ENCODE measurements at places on chromosomes 3 and 15.

- no peak for DNase-seq
These were observed 55.4 kb downstream of the SLC12A8 start for GRCh38 chr3:125157183-125157582.

GRCh38 chr3:148102156-148102555 lies 595.5 kb upstream of the AGTR1 start:
- no peak for DNase-seq

- no peak for DNase-seq
These were observed 141.1 kb downstream of the DOCK3 start for GRCh38 chr3:50815844-50816243.

GRCh38 chr15:36506733-36507356 lies 72.6 kb upstream of the CDIN1 start:
- DNase-seq = no peak

DNA sequence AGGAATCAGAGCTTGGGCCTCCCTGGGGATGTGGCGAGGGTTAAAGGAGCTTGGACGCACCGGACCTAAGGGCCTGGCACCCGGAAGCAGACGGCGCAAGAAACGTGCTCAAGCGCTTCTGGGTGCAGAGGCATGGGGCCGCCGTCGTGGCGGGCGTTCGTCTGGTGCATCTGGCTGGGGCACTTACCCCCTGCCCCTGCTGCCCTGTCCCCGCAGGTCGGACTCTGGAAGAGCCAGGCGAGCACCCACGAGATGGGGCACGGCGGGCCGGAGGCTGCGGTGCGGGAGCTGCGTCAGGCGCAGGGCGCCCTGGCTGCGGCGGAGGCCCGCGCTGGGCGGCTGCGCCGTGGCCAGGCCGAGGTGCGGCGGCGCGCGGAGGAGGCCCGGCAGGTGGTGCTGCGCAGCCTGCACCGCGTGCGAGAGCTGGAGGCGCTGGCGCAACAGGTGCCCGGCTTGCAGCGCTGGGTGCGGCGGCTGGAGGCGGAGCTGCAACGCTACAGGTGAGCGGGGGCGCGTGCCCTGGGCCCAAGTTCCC lies 2.5 kb downstream of the EFCC1 start:
- DNase-seq = no peak

- DNase-seq = no peak
These were observed 60.4 kb downstream of the KBTBD12 start for GRCh38 chr3:127975153-127976029.

DNA sequence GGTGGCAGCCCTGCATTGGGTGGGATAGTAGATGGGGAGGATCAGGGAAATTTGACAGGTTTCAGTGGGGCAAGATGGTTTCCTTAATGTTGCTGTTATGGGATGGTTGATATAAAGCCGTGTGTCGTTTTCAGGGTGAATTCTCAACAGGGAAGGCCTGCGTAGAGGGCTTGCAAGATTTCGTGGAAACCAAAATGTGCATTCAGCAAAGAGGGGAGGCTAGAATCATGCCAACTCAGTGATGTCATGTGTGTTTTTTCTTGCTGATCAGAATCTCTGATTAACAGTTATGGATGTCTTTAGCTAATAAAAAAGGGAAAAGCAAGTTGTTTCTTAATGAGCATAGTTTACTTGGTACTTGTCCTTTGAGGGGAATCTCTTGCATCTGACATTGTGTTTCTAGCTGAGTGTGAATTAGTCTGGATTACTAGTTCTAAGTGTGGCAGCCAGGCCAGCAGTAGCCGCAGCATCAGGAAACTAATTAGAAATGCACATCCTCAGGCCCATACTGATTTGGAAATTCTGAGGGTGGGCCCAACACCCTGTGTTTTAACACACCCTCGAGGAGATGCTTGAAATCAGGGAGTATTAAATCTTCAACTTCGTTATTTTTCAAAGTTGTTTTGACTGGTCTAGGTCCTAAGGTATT lies 24.8 kb downstream of the MRAS start:
- DNase-seq = no peak

GRCh38 chr3:97970956-97971620 lies 1.1 kb downstream of the RIOX2 start:
- DNase-seq = no peak

- no peak for DNase-seq
These were observed 176.0 kb upstream of the SLC24A5 start for GRCh38 chr15:47944637-47945288.

GRCh38 chr3:126527006-126527405 lies 3.1 kb downstream of the CHST13 start:
- no peak for DNase-seq
